Stimulated activated CD4-positive, alpha-beta T cell treated with anti-CD3 and anti-CD28 coated beads, TNF-alpha, amount 100 ng/mL, for 1 hour (primary cell): ENCODE measurements at places on chromosomes 12 and 14.

DNA sequence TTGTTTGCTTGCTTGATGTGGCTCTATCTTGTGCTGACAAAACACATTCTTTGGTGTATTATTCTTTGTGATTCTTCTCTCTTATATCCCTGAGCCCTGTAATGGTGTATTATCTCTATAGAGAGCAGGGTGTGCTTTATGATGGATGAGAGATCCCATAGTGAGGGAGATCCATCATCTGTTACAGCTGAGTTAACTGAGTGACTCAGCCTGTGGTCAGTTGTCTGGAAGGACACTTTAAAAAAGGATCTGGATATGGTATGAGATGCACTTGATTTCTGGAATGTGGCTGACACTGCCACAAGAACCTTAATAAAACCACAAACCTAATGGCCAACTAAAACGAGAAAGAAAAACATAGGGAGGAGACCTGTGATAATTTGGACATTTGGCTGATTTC is 461.4 kb upstream of the SYT1 start:
- DNase-seq: no peak

GRCh38 chr12:88305254-88305890 is 163.3 kb downstream of the TMTC3 start:
- DNase-seq: no peak

DNA sequence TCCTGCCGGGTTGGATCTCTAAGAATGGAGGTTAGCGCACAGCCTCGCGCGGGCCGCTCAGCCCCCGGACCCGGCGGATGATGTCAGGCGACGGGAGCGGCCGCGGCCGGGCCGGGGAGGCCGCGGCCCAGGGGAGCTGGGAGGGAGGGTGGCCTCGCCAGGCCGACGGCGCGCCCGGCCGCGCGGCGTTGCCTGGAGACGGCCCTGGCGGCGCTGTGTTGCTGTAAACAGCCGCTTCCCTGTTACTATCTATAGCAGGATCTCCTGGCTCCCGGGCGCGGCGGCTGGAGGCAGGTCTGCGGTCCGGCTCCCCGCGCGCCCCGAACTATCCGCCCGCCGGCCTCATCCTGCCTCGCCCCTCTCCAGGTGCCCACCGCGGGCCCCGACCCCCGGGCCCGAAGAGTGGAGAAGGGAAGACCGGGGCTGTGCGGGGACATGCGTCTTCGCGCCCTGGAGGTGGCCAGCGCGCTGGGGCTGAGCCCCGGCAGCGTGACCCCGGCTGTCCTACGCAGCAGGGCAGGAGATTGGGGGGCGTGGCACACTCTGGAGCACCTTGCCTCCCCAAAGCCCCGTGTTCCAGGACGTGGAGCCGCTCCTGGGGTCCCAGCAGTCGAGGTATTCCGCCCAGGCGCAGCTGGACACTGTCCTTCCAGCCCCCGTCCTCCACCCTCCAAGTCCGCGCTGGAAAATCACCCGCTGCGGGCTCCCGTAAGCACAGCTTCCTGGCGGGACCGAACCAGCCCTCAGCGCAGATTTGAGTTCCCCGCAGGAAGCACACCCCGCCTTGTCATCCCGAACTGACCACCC is 1.4 kb upstream of the FOS start:
- DNase-seq: no peak

DNA sequence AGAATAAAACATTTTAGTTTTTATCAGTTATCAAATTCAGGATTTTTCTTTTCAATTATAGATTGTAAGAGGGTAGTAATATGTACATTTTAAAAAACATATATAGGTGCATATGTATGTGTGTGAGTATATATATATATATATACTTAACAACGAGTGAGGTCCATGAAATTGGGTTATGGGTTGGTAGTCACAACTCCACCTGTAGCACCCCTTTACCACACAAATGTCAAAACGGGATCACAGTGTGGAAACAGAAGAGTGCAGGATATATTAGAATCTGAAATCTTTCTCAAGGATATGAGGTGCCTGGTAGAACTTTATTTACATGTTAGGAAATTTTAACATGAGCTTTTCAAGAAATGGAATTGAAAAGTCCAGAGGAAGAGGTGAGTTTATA is 31.3 kb downstream of the MIA2 start:
- no peak for DNase-seq

- no peak for DNase-seq
Measured at GRCh38 chr12:53005215-53005985, 856 bp upstream of the EIF4B start.

GRCh38 chr12:55659486-55660385 is 23.0 kb downstream of the OR10P1 start:
- DNase-seq: no peak

GRCh38 chr14:64137657-64138290 is 156.4 kb downstream of the ESR2 start:
- no peak for DNase-seq

DNA sequence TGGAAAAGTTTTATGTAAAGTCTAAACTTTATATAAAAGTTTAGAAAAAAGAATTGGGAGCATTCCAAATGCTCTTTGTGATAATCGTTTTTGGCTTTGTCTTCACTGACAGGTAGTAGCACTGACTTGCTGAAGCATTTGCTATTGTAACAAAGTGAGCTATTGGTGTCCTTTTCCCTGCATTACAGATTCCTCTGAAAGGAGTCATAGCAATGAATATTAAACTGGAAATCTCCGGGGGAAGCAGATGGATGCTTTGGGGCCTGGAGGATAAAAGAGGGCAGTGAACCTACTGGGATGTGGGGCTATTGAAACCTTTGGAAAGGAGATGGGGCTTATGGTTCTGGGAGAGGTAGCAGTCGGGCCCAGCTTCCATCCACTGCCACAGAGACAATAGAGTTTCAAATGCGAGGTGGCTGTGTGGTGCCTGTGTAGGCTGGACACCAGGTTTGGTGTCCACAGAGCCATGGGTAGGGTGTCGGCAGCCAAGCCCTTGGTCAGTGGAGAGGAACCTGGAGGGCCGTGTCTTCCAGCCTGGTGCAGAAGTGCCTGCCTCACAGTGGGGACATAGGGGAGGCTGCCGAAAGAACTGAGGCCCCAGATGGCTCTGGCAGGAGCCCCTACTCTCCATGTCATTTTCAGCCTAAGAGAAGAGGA is 10.1 kb downstream of the GSG1 start:
- DNase-seq: no peak
